ENCODE measurements at places on chromosomes 2 and 18.

GRCh38 chr2:238081561-238081960 is 18.6 kb upstream of the ESPNL start:
- no peak for DNase-seq

DNA sequence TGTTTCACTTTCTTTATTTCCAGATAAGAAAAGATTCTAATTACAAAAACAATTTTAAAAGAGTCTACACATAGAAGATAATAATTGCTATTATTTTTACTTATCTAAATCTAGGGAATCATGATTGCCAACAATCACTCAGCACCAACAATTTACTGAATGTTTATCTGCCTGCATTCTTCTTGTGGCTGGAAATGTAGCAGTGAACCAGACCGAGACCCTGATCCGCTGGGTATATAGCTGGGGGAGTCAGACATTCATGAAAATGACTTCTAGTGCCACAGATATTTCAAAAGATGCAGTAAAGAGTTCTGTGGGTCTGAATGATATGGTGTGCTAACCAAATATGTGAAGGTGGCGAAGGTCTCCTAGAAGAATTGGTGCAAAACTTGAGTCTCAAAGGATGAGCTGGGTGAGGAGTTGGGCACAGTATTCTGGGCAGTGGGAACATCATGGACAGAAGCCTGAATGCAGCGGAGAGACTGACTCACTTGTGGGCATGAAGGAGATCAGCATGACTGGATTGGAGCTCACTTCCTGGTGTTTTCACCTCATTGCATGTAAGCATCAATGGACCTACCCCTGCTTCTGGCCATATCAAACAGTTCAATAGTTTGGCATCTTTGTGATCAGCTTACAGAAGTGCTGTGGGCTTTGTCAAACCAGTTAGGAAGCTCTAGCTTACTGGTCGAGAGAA is 26.1 kb upstream of the FN1 start:
- DNase-seq, result no peak

DNA sequence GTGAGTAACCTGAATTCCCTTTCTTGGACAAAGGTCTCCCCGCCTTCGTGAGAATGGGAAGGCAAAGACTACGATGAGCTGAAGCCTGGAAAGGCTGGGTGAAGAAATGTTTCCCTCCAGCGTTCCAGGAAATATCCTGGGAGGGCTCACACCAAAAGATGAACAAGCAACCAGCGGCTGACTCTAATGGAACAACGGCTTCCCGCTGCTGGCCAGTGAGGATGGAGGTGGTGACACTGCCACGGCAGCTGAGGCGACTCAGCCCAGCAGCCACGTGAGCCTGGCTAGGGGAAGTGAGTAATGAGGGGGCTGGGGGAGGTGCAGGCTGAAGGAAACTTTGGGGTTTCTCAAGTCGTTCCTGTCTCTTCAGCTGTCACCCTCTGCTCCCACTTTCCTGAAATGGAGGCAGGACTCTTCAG is 105.0 kb upstream of the SMAD7 start:
- no peak for DNase-seq

DNA sequence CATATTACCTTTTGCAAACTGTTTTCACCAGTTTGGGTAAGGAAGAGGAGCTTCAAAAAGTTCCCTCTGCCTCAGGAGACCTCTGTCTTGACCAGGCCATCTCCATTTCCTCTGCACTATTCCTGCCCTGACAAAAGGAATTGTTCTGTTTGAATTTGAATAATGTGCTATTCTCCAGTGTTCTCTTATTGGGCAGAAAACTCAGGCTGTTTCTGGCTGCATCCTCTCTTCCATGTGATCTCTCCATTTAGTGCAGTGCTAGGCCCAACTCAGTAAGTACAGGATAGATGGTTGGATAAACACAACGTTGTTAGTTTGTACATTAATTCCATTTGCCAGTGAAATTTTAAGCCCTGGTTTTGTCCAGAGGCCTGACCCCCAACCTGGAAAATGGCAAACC is 102.2 kb upstream of the CELF4 start:
- no peak for DNase-seq

DNA sequence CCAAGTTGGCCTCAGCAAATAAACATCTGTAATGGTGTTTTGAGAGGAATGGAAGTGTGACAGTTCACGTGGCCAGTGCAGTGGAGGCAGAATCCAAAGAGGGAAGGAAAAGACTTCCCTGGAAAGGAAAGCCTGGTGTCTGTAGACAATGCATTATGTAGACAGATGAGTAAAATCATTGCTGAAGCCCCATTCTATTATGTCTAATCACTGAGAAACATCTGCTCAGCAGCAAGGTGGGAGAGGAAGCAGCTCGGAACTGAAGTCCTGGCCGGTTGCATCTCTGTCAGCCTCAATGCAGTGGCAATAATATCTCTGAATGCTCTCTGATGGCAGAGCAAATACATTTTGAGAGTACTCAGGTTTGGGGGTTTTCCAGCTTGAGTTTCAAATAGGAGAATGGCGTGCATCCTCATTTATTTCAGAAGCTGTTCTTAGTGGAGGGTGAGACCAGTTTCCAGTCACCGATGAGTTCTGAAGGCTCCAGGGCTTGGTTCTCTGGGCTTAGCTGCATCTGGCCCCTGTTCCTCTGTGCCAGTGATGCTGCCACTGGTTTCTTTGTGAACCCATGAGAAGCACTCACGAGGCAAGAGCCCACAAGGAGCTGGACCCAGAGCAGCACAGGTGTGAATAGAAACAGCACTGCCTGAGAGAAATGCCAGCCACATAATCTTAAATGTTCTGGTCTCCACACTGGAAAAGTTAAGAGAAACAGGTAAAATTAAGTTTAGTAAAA is 63.3 kb downstream of the RPIA start:
- DNase-seq, result no peak

DNA sequence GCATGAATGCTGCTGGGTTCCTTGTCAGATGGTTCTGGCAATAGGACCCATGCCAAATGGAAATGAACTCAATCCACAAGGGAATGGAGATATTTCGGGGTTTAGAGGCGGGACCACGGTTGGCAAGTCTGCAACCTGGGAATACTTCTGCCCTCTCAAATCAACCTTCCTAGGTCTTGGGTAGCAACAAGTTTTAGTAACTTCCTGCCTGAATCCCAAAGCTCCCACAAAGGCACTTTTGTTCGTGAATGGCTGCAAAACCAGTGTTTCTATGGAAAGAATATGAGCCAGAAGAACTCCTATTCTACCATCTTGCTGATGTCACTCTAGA is 790.1 kb upstream of the SLC8A1 start:
- no peak for DNase-seq

GRCh38 chr2:69584127-69584889 is 59.2 kb downstream of the AAK1 start:
- DNase-seq, result no peak

GRCh38 chr2:172440795-172441194 is 13.4 kb downstream of the ITGA6 start:
- DNase-seq, result no peak

- DNase-seq, result no peak
Measured at GRCh38 chr18:46596119-46596518, 60.9 kb downstream of the LOXHD1 start.

Measured in activated T-helper 1 cell treated with Interleukin-2 at 50 U/mL for 16 hours (primary cell).